ENCODE measurements at places on chromosomes 4 and X.

DNA sequence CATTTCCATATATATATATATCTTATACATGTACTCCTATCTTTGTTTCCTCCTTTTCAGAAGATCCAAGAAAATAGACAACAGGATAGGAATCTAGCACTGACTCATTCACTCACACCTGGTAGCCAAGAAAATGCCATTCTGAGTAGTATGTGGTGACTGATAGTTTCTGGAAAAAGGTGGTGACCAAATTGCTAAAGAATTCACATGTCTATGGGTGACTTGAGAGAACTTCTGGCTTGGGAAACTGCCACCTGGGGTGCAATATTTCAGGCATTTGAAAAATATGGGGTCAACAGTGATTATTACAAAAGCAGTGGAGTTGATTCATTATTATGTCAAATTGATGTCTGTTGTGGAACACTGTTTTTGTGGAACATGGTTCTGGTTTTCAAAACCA is 605.1 kb downstream of the PCDH18 start:
- no peak for DNase-seq

GRCh38 chr4:23860919-23861318 is 28.9 kb downstream of the PPARGC1A start:
- DNase-seq: no peak

DNA sequence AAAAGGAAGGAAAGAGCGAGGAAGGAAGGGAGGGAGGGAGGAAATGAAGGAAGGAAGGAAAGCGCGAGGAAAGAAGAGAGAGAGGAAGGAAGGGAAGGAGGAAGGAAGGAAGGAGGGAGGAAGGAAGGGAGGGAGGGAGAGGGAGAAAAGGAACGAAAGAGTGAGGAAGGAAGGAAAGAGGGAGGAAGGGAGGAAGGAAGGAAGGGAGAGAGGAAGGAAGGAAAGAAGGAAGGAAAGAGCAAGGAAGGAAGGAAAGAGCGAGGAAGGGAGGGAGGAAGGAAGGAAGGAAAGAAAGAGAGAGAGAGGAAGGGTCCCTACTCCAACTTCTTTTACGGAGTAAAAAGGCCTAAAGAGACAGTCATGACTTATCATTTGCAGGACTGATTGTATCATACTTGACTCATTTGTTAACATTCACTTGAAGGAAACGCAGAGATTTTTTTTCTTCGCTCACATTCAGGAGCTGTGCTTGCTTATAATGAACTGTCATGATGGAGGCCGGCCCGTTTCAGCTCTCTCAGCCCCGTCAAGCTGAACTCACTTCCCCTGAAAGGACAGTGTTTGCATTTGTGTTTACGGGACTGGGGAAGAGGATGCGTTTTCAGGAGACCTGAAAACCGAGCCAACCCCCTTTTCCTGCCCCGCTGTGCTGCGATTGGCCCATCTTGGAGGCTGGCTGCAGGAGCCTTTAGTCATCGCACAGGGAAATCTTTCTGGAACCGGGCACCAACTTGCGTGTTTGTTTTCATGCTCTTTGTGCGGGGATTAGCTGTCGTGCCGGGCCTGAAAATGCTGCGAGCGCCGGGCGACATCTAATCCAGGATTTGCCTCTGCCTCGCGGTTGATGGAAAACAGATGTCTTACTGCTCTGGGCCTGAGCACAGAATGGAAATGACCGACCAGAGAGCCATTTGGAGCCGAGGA is 17.8 kb downstream of the TRIM2 start:
- DNase-seq: no peak

- no peak for DNase-seq
Observed at GRCh38 chr4:108833046-108833445, 70.2 kb upstream of the ETNPPL start.

GRCh38 chrX:82208975-82209374 is 1007.1 kb downstream of the SH3BGRL start:
- DNase-seq: no peak

DNA sequence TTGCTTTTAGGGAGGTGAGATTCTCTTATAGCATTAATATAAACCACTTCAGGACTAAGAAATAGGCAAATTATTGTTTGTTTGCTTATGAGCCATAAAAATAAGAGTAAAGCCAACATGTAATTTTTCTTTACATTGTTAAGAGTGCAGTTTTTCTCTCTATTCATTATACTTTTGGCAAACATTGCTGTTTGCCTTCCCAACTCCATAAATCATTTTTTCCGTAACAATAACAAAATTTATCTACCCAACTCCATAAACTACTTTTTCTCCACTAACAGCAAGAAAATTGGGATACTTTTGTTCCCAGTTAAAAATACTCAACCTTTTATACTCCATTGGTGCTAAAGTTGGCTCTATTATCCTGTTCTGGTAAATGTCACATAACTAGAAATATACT is 229.7 kb upstream of the GPRIN3 start:
- no peak for DNase-seq
